ENCODE measurements at places on chromosomes 7 and 10. TPM values are rescaled to one million over a fixed set of nuclear protein-coding genes. Genes with fewer than 3 reads are reported as not detected.

DNA sequence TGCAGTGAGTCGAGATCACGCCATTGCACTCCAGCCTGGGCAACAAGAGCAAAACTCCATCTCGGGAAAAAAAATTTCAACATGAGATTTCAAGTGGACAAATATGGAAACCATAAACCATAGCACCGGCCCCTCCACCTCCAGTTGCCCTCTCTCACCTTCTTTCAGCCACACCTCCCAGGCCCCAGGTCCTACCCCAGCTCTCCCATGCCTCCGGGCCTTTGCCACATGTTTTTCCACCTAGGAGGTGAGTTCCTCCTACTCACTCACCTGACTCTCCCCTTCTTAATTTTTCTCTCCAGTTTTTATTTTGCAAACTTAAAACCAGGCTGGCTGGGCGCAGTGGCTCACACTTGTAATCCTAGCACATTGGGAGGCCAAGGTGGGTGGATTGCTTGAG, 13.7 kb upstream of the CLDN4 start:
- no peak overlapping the region for H3K4me3 ChIP-seq
- no peaks in the 10 kb centered on the region for H3K4me1 ChIP-seq
- no peak overlapping the region for H3K27ac ChIP-seq
- H3K36me3 ChIP-seq: no peaks in the 10 kb centered on the region

GRCh38 chr7:39434012-39434411, 132.2 kb upstream of the YAE1 start:
- H3K4me3 ChIP-seq: no peak overlapping the region
- H3K36me3 ChIP-seq: no peaks in the 10 kb centered on the region

- no peak overlapping the region for H3K27ac ChIP-seq
- no peaks in the 10 kb centered on the region for H3K36me3 ChIP-seq
- no peaks in the 10 kb centered on the region for H3K27me3 ChIP-seq
- H3K4me3 ChIP-seq: no peak overlapping the region
- no peak for DNase-seq
- no peaks in the 10 kb centered on the region for H3K4me1 ChIP-seq
Observed at GRCh38 chr10:119087271-119087882, 6.8 kb upstream of the EIF3A start.

DNA sequence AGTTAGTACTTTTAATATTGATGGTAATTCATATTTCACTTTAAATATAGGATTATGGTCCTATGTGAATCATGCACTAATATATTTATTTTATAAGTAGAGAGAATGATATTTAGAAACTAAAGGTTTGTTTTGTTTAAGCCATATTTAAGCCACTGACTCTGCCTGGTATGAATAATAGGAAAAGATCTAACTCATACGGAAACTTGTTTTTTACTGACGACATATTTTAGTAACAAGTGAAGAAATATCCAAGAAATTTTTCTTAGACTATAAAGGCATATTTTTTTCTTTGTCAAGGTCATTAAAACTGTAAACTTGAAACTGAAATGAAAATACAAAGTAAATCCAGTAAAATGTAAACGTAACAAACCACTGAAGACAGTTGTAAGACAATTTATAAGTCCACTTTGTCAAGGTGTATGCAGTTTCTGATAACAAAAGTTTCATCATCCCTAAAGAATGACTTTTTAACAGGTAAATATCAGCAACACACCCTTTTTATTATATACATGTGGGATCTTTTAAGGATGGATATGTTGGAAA, 147.1 kb downstream of the PHF14 start:
- no peak overlapping the region for H3K27ac ChIP-seq
- no peak for DNase-seq

- DNase-seq: no peak
- no peaks in the 10 kb centered on the region for H3K4me1 ChIP-seq
- no peaks in the 10 kb centered on the region for H3K36me3 ChIP-seq
- no peaks in the 10 kb centered on the region for H3K27me3 ChIP-seq
- no peak overlapping the region for H3K4me3 ChIP-seq
Observed at GRCh38 chr10:90193240-90193985, 492.0 kb downstream of the KIF20B start.

DNA sequence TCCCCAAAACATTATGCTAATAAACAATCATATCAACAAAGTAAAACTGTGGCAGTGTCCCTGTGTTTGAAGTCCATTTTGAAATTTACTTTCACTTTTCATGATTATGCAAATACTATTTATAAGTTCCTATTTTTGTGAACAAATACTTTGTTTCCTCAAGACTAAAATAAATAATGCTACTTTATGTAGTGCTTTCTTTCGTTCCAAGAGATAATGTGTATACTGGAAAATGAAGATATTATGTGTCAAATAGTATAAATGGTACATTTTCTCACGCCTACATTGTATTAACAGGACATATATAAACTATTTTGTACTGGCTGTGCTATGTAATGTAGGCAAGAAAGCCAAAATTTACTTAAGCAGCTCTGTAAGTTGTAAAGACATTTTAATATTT, 136.3 kb downstream of the MALRD1 start:
- DNase-seq: no peak
- H3K27ac ChIP-seq: no peak overlapping the region
- no peaks in the 10 kb centered on the region for H3K4me1 ChIP-seq
- H3K36me3 ChIP-seq: no peaks in the 10 kb centered on the region
- no peak overlapping the region for H3K4me3 ChIP-seq

DNA sequence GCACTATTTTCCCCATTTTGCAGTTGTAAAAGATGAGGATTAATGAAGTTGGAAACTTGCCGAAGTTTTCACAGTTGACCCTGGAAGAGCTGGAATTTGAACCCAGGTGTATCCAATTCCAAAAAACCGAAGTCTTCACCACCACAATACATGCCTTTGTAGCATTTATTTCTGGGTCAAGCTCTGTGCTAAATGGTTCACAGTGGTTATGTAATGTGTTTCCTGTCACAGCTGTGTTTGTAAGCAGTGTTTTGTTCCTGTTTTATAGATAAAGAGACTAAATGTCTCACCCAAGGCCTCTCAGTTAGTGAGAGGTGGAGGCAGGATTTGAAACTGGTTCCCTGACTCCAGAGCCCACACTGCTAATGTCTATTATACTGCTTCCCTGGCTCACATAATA, 17.6 kb downstream of the SFTPA2 start:
- no peak for DNase-seq
- H3K4me1 ChIP-seq: no peaks in the 10 kb centered on the region
- no peak overlapping the region for H3K27ac ChIP-seq

DNA sequence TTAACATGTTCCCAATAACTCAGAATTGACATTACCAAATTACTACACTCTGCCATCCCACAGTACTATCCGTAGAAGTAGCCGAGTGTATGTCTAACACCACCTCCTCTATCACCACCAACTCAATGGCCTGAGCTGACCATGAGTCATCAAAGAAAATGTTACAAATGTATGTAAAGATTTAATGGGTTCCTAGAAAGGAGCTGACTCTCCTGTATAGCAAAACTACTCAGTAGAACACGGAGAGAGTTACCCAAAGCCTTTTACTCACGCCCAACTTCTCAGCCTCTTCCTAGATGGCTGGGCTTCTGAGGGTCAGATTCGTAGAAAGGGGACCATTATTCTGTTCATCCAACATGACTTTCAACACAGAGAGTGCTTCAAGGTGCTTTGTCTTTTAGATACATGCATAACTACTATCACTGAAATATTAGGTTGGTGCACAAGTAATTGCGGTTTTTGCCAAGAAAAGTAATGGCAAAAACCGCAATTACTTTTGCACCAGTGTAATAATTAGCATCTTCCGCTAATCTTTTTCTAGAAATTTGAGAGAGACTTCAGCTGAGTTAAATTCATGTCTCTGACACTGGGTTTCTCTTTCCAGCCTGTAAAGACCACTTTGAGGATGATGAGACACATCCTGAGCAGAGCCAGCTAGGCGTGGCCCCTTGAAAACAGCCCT, 24.0 kb upstream of the NANOS1 start:
- no peaks in the 10 kb centered on the region for H3K36me3 ChIP-seq
- H3K4me3 ChIP-seq: no peak overlapping the region
- DNase-seq: no peak
- H3K27me3 ChIP-seq: no peaks in the 10 kb centered on the region

GATA3 gene
- total RNA-seq: not detected

STRIP2 gene
- 2.3 TPM for total RNA-seq

MYOZ1 gene
- total RNA-seq: 8.5 TPM

DNA sequence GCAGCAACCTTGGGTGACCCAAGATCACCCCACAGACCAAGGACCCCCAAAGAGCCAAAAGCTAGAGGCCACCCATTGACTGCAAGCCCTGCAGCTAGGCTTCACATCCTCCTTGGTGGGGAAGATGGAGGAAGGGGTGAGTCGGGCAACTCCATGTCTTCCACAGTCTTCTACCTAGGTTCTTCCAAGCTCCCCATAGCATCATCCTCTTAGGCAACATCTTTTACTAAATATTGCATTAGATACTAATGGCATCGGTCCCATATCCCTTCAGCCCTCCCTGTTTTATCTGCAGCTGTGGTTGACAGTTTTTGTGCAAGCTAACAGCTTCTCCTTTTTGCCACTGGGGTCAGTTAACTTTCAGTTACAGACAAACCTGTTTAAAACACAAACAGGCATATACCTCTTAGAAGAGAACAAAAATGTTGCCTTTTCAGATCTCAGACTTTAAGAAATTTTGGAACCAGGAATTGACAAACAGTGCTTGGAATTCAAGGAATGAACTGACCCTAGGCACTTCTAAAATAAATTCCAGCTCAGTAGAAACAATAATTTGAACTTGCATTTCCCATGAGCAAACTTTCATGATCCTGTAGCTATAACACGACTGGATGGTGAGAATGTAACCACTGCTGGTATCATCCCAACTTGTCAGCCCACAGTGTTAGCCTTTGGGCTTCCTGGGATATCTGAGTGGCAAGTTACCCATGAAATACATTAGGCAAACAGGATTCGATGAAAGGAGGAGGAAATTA, 33.9 kb upstream of the MSMB start:
- H3K36me3 ChIP-seq: no peaks in the 10 kb centered on the region
- H3K4me1 ChIP-seq: no peaks in the 10 kb centered on the region
- H3K27me3 ChIP-seq: no peaks in the 10 kb centered on the region
- H3K27ac ChIP-seq: no peak overlapping the region

ZNF804B gene
- not detected for total RNA-seq
